ENCODE measurements at places on chromosomes 3 and 15.

DNA sequence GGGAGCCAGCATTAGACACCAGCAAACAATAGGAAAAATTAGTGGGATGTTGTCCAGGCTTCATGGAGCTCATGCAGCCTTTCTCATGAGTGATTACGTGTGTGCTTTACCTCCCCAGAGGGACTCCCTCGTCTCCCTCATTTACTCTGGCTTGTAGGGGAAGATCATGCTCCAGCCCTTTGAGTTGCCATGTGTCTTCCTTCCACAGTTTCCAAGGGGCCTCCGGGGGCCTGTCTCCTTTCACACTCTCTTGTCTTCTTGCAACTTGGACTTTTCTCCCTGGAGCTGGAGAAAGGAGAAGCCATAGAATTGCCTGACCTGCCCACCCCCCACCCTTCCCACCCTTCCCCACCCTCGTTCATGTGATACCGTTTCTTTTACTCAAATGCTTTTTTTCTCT, 98.7 kb downstream of the FAM43A start:
- no peak for DNase-seq

GRCh38 chr3:124469555-124469954, 260.7 kb upstream of the UMPS start:
- no peak for DNase-seq

GRCh38 chr3:120100711-120101110, 6.5 kb upstream of the GSK3B start:
- no peak for DNase-seq

DNA sequence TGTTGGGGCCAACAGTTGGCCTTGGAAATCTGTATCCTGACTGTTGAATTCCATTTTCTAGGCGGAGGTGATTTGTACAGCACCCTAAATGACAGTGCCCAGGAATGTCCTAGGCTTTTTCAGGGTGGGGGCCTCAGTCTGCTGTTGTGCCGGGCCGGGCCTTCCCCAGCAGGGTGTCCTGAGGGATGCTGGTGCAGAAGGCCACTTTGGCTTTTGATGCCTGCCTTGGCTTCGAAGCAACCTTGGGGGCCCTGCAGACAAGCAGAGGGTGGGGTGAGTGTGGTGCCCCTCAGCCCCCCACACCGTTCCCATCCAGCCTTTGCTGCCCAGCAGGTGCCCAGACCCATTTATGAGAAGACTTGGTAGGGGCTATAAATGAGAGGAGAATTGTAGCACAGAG, 33.0 kb downstream of the SYNM start:
- DNase-seq: no peak

DNA sequence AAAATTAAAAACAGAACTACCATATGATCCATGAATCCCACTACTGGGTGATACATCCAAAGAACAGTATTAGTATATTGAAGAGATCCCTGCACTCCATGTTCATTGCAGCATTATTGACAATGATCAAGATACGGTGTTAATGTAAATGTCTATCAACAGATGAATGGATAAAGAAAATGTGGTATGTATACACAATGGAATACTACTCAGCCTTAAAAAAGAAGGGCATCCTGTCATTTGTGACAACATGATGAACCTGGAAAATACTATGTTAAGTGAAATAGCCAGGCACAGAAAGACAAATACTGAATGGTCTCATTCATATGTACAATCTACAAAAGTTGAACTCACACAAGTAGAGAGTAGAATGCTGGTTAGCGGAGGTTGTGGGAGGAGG, 16.6 kb downstream of the TTC23 start:
- no peak for DNase-seq

DNA sequence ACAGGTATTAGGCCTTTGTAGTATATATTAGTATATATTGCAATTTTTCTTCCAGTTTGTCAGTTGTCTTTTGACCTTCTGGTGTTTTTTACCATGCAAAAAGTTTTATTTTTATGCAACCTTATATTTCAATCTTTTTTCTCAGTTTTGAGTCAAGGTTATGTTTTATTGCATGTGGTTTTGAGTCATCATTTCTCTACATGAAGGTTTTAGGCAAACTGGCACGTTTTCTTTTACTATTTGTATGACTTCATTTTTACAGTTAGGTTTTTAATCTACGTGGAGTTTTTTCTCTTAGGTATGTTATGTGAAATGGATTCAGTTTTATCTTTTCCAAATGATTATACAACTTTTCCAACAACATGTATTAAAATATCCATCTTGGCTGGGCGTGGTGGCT, 36.8 kb upstream of the TCAIM start:
- no peak for DNase-seq

- no peak for DNase-seq
These were observed 24.9 kb downstream of the ALS2CL start for GRCh38 chr3:46668591-46668990.

DNA sequence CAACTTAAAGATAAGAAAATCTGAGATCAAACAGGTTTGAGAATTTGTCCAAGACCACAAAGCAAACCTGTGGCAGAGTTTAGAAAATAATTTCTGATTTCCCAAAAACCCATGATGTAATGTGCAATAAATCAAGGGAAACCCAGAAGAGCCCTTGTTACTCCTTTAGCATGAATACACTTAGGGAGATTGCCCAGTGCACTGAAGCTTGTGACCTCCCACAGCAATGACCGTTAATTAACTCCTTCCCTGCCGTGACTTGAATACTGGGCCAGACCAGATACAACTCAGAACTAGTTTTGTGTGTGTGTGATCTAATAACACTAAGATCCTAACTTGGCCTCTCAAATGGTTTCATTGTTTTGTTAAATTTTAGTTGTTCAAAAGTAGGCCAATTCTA, 2.5 kb downstream of the PRKAR2A start:
- no peak for DNase-seq

- DNase-seq: no peak
These were observed 9.1 kb upstream of the ISL2 start for GRCh38 chr15:76327191-76328105.

DNA sequence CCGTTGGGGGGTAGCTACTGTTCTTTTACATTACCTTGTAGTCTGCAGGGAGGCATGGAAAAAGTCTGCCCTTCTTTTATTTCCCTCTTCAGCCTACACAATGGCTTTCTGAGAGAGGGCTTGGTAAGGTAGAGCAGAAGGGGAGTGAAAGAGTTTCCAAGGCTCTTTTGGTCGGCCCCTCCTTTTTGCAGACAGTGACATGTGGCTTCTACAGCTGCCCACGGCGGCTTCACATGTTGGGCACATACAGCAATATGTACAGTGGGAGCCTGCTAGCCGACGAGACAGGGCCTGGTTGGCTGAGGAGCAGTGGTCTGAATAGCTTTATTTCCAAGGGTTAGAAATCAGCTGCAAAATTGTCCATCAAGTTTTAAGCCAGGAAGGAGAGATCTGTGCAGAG, 4.0 kb downstream of the INAFM2 start:
- no peak for DNase-seq

- no peak for DNase-seq
These were observed 206.5 kb downstream of the DTWD1 start for GRCh38 chr15:49827311-49827710.

DNA sequence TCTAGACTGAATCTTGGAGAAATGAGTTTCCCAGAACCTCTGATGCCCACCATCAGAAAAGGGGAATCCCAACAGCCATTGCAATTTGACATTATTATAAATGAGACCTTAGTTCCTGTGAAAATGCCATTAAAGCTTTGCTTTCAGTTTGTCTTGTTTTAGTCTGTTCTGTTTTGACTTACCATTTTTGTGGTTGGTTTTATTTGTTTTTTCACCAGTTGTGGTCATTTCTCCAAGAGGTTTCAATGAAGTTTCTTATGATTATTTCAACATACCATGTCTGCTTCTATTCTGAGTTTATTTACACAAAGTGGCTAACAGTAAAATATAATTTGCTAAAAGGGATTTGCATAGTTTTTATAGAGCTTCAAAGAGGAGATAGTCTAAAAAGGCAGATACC, 175.0 kb upstream of the MCTP2 start:
- no peak for DNase-seq

DNA sequence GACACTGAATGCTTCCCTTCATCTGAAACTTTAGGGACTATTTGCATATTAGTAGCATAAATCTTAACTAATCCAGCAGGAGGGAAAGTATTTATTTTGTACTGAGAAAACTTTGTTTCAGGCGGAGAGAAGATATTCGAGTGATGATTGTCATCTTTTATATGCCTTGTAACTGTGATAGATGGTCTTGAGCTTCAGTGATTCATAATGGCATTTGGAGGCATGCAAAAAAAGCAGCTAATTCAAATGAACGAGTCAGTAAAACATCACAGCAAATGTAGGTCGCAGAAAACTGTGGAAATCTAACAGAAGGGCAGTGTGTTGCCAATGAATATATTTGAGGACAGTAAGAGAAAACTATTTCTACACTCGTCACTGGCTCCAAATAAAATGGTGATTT, 643.7 kb upstream of the NAALADL2 start:
- DNase-seq: no peak
